SJSA1 (cell line): ENCODE measurements at places on chromosomes 1 and 21. TPM values are rescaled to one million over a fixed set of nuclear protein-coding genes. Genes with fewer than 3 reads are reported as not detected.

- no peak for DNase-seq
These were observed 22.0 kb downstream of the KCNK1 start for GRCh38 chr1:233635765-233636502.

- DNase-seq = no peak
These were observed 196.6 kb upstream of the HMCN1 start for GRCh38 chr1:185537596-185537995.

The SPATA1 gene
- total RNA-seq = 0.06 and 0.74 TPM in 2 replicates

The CD164L2 gene
- not detected in 2 replicates for total RNA-seq

The CITED4 gene
- 1.2 and 4.8 TPM in 2 replicates for total RNA-seq

The PLA2G2D gene
- total RNA-seq = not detected in 2 replicates

- no peak for DNase-seq
These were observed 150.5 kb upstream of the COA6 start for GRCh38 chr1:234222561-234223280.

The GNG4 gene
- 2.3 and 4.2 TPM in 2 replicates for total RNA-seq

The GPX7 gene
- 22.6 and 57.5 TPM in 2 replicates for total RNA-seq

The ADORA1 gene
- not detected in 2 replicates for total RNA-seq

DNA sequence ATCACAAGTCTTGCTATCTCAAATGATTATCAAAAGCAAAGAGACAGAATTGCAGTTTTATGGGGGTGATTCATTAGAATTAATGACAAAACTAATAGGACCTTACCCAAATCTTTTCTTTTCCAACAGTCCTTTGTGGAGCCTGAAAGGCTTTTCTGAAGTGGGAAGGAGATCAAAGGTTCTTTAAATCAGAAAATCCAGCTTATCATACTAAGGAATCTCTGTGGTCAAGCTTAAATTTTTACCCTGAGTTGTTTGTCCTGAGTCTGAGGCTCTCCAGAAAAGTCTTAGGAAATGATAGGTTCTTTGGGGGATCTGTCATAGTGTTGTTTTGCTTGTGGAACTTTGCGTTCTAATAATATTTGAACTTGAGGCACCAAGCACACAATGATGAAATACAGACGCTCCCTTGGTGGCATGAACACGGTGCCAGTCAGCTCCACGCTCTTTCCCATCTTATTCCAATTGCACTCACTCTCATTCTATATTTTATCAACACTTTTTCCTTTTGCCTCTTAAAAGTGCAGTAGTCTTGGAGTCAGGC is 38.0 kb upstream of the COL24A1 start:
- no peak for DNase-seq

- no peak for DNase-seq
These were observed 7.5 kb upstream of the DAB1 start for GRCh38 chr1:57431400-57431799.

GRCh38 chr1:2810899-2811532 is 9.5 kb upstream of the TTC34 start:
- DNase-seq = no peak

GRCh38 chr1:96596226-96596922 is 125.2 kb upstream of the PTBP2 start:
- DNase-seq = no peak

DNA sequence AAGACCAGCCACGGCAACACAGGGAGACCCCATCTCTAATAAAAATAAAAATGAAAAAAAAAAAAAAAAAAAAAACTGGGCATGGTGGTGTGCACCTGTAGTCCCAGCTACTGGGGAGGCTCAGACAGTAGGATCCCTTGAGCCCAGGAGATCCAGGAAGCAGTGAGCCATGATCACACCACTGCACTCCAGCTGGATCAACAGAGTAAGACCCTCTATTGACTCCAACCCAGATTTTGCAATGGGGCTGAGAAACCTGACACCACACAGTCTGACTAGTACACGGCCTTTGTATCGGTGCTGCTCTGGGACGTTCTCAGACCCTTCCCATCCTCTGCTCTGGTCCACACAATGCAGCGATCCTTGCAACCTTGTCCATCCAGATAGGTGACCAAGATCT is 31.8 kb downstream of the SPATA21 start:
- no peak for DNase-seq

The FAM167B gene
- 0.19 and 0.24 TPM in 2 replicates for total RNA-seq

The CD2 gene
- not detected in 2 replicates for total RNA-seq

GRCh38 chr1:35269201-35269988 is 886 bp downstream of the ZMYM4 start:
- DNase-seq = no peak

The PTBP2 gene
- total RNA-seq = 9.1 and 20.4 TPM in 2 replicates

- no peak for DNase-seq
These were observed 45.5 kb downstream of the IER5 start for GRCh38 chr1:181133969-181134418.

GRCh38 chr1:22680726-22681125 is 27.7 kb downstream of the C1QB start:
- no peak for DNase-seq

DNA sequence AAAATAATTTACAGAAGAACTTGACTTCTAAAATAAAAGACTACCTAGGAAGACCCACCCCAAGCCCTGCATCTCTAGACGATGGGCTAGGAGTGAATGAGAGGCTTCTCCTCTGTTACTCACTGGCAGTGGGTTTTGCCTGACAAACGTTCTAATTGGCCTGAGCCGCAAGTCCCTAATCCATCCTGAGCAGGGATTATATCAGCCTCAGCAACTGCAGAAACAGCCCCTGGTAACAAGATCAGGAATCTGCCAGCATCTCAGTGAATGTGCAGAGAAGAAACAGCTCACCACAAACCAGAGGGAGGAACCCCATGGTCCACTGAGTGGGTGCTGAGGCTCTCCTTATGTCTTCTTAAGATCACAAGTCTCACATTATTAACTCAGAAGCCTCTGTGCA is 240.6 kb downstream of the BRINP2 start:
- no peak for DNase-seq

- no peak for DNase-seq
These were observed 13.4 kb upstream of the RAB3B start for GRCh38 chr1:52003877-52004276.

- DNase-seq = no peak
These were observed 104.2 kb downstream of the SIM2 start for GRCh38 chr21:36803051-36803645.

DNA sequence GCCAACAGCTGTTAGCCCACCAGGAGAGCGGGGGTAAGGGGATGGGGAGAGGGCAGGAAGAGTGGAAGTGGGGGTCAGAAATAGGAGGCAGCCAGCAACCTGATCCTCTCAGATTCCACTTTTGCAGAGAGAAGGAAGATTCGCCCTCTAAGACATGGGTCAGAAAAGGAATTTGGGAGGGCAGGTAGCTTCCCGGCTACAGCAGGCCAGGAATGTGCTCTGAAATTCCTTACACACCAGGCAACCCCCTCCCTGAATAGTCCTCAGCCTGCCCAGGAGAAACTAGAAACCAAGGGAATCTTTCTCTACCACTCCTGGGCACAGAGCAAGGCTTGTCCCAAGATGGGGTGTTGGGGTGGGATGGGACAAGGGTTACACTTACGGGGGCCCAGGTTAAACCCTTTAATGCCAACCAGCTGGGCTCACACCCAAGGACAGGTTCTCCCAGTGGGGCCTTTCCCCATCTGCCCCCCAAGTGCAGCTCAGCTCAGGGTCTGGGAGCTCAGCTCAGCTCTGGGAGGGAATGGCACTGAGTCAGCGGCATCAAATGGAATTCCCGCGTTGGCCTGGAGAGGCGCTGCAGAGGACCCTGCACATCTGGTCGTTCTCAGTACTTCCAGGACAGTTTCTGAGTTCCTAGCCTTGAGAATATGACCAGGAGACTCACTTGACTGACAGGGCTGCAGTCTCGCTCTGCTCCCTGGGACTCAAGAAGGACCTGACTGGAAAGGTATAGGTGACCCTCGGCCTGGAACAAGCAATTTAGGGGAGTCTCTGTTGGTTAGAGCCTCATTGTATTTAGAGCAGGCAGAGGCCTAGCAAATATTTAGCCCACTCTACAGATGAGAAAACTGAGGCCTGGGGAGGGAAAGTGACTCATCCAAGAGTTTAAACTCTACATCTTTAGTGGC is 761 bp downstream of the TNNT2 start:
- no peak for DNase-seq

- no peak for DNase-seq
These were observed 70.0 kb upstream of the SELENON start for GRCh38 chr1:25729790-25730644.

GRCh38 chr1:54464031-54464476 is 57.9 kb upstream of the SSBP3 start:
- no peak for DNase-seq

DNA sequence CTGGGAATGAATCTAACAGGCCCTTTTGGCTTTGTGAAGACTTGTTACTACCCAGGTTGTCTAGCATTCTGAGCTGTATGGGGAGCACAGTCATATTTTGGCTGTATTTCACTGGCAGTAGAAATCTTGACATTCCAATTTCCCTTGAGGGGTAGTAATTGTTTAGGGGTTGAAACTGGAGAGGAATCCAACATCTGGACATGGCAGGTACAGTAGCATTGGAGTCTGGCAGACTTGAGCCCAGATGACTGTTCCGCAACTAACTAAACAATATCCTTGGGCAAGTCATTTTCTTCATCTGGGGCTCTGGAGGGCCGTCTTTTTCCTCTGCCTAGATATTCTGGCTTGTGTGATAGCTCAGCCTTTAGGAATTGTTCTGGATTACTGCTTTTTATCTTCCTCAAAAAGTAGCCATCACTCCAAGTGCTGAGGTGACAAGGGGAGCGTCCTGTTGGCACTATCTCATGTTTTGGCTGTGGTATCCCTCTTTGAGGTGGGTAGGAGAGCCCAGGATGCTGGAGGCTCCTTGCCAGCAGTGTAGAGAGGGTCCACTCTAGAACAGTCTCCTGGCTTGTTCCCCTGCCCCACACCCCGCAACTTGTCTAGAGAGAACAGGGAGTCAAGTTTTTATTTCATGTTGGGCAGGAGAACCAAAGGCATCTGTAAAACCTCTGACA is 22.7 kb upstream of the NBL1 start:
- DNase-seq = no peak

- DNase-seq = no peak
These were observed 80.0 kb upstream of the HP1BP3 start for GRCh38 chr1:20867062-20867461.
